HepG2 (cell line): ENCODE measurements at places on chromosomes 7 and 10. TPM values are rescaled to one million over a fixed set of nuclear protein-coding genes. Genes with fewer than 3 reads are reported as not detected.
A peak's percentile ranks its signal among the peaks of the same experiment; 100 is the strongest.

GRCh38 chr7:102814025-102814471 lies 65.2 kb downstream of the FAM185A start:
- H3K27ac ChIP-seq = no peak overlapping the region
- H3K4me3 ChIP-seq = no peak overlapping the region
- H3K36me3 ChIP-seq = no peaks in the 10 kb centered on the region

DNA sequence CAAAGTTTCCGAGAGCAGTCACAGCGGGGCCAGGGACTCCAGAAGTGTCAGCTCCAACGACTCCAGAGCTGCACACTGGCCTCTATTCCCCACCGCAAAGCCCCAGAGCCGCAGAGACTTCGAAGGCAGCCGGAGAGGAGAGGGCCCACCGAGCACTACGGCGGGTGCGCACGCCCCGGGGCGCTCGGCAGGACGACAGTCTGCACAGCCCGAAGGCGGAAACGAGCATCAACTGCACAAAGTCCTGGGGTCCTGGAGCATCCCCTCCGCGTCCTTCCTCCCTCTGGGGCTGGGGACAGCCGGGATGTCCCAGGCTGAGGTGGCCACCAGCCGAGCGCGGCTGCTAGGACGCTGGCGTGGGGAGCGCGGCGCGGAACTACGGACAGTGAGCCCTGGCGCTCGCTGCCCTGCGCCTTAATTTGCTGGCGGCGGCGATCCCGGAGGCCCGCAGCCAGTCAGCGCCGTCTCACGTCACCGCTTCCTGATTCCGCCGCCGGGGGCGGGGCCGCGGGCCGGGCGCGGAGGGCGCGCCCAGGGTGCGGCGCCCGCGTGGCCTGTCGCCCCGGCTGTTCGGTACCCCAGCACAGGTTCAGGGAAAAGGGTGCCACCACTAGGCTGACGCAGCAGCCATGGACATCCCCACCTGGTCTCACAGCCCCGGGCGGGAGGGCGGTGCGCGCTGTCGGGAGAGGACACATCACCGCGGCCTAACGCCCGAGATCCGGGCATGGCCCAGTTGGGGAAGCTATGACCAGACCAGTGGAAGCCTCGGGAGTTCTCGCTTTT lies at the start of gene TBX20:
Gene TBX20, minus strand, starts transcription at position 391 of the 786 bp plus-strand sequence. CDS start 480 bp downstream, outside the sequence.
- no peak for DNase-seq
- no peaks in the 10 kb centered on the region for H3K4me1 ChIP-seq
- no peaks in the 10 kb centered on the region for H3K36me3 ChIP-seq
- H3K27ac ChIP-seq = no peak within 1 kb of the TSS

GIMAP5 gene
- not detected in 2 replicates for total RNA-seq

GRCh38 chr7:153010416-153010815 lies 250.9 kb downstream of the ACTR3B start:
- peaks cover 2% of the 10 kb centered on the region for H3K27me3 ChIP-seq
- H3K4me3 ChIP-seq = no peak overlapping the region
- H3K36me3 ChIP-seq = no peaks in the 10 kb centered on the region
- H3K27ac ChIP-seq = no peak overlapping the region
- no peak for DNase-seq
- no peaks in the 10 kb centered on the region for H3K4me1 ChIP-seq

HILPDA gene
- total RNA-seq = 8.6 and 11.1 TPM in 2 replicates

GRID1 gene
- total RNA-seq = not detected in 2 replicates

DNA sequence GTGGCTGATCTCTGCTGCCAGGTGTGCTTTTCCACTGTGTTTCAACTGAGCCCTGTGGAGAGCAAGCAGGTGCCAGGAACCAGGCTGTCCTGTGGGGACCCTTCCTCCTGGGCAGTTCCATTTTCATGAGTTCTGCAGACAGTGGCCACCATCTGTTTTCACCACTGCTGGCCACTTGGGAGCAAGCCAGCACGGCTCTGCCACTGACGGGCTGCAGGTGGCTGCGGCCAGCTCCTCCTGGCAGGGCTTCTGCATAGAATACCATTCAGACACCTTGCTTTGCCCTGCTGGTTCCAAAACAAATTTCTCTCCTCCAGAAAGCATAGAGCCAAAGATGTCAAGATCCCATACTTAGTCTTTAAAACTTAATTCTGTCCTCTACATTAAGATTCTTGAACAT lies 48.3 kb downstream of the LANCL2 start:
- no peak for DNase-seq
- H3K27ac ChIP-seq = no peak overlapping the region
- peaks cover 5% of the 10 kb centered on the region for H3K4me1 ChIP-seq

DNA sequence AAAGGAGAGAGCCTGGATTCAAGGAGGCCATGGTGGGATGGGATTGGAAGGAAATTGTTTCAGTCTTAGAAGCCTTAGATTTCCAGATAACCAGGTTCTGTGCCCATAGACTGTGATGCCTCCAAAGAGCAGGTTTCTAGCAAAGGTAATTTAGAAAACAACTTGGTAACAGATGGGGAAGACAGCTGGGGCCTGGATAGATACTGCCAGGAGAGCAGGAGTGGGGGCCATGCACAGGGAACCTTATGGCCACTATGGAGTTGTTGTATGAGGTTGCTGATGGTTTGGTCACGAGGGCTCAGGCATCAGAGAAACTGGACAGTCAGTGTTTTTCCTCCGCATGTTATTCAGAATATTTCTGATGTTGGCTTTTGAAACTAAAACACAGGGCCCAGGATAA lies 901.9 kb downstream of the LRMDA start:
- H3K4me3 ChIP-seq = no peak overlapping the region
- DNase-seq = no peak
- no peaks in the 10 kb centered on the region for H3K36me3 ChIP-seq
- no peak overlapping the region for H3K27ac ChIP-seq

GRCh38 chr7:87173471-87173870 lies 21.2 kb downstream of the DMTF1 start:
- H3K4me1 ChIP-seq = no peaks in the 10 kb centered on the region
- peaks cover 14% of the 10 kb centered on the region for H3K36me3 ChIP-seq
- H3K27me3 ChIP-seq = no peaks in the 10 kb centered on the region
- no peak for DNase-seq
- no peak overlapping the region for H3K4me3 ChIP-seq

SFRP4 gene
- total RNA-seq = 1.2 and 1.8 TPM in 2 replicates

DNA sequence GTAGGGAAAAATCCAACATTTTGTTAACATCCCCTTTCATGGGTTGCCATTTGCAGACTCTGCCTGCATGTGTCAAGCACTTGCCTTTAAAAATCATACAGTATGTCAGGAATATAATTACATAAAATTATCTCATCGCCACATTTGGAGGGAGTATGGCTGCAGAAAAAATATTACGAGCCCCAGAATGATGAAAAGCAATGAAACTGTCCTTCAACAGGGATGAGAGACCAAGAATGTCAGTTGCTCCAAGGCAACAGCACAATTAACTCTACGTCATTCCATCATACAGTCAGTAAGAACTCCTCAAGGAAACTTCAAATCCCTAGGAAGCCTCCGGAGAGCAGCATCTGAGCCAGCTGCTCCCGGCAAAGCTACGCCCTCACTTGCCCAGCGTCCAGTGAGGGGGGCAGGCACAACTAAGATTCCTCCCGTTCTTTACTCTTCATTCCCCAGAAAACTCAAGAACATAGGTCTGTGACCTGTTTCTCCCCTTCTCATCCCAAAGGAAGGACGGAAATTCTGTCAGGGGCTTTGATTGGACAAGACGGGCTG lies 132.9 kb downstream of the ANLN start:
- no peak overlapping the region for H3K27ac ChIP-seq
- DNase-seq = no peak

DNA sequence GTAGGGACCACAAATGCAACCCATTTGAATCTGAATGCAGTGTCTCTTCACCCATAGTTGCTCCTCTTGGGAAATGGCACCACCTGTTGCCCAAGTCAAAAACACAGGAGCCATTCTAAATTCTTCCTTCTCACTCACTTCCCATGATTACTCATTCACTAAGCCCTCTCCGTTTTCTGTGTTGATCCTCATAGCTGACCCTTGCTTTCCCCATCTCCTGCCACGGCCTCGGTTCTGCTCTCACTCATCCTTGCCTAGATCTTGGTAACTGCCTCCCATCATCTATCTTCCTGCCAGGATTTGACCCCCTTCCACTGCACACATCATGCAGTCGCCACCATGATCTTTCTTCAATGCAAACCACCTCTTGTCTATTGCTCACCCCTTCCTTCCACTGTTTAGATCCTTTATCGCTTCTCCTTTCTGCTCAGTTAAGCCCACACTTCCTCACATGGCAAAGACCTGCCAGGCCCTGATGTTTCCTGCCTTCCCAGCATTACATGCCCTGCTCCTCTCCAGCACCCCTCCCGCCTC lies 19.0 kb upstream of the CPN1 start:
- H3K27ac ChIP-seq = peak overlapping the region; percentile 95
- DNase-seq = peak; percentile 76
- H3K4me3 ChIP-seq = peak overlapping the region; percentile 50
- H3K36me3 ChIP-seq = no peaks in the 10 kb centered on the region

DNA sequence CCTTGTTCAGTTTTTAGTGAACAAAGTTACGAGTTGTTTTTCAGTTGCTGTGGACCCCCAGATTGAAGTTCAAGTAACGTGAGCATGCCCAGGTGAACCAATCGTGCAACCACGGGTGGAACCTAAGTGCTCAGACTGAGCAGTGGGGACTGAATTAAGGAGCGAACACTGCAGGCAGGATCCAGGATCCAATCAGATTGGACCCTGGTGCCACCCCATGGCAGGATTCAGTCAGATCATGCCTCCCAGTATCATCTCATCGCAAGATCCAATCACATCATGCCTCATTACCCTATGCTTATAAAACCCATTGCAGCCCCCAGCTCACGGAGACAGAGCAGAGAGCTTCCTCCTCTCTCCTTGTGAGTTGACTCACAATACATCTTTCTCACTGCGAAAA lies 80.9 kb downstream of the PFKFB3 start:
- H3K36me3 ChIP-seq = no peaks in the 10 kb centered on the region
- no peak overlapping the region for H3K27ac ChIP-seq
- H3K27me3 ChIP-seq = no peaks in the 10 kb centered on the region
- H3K4me3 ChIP-seq = no peak overlapping the region

- H3K27ac ChIP-seq = no peak overlapping the region
- no peaks in the 10 kb centered on the region for H3K36me3 ChIP-seq
- no peak overlapping the region for H3K4me3 ChIP-seq
- no peak for DNase-seq
- peaks cover 54% of the 10 kb centered on the region for H3K27me3 ChIP-seq
These were observed 99.5 kb downstream of the HTR5A start for GRCh38 chr7:155169498-155170065.

C10orf90 gene
- not detected in 2 replicates for total RNA-seq

FAM20C gene
- total RNA-seq = 14.5 and 19.9 TPM in 2 replicates

SFRP5 gene
- total RNA-seq = 0.83 and 1.7 TPM in 2 replicates

DNA sequence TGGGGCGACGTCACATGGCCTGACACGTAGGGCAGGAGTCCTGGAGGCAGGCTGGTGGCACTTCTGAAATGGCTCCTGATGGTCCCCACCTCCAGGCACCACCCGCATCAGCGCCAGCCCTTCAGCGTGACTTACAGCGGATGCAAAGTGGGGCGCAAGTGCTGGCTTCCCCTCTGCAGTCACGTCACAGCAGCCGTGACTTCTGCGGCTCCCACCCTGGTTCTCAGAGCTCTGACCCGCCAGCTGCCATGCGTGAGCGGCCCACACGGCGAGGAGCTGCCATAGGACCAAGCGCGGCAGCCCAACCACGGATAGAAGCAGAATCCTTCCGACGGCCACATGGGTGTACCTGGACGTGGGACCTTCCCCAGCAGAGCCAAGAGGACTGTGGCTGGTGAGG lies 159.0 kb downstream of the ELFN1 start:
- DNase-seq = no peak
- H3K27ac ChIP-seq = no peak overlapping the region
- no peaks in the 10 kb centered on the region for H3K4me1 ChIP-seq
- H3K36me3 ChIP-seq = no peaks in the 10 kb centered on the region

- no peak overlapping the region for H3K4me3 ChIP-seq
- no peaks in the 10 kb centered on the region for H3K36me3 ChIP-seq
- H3K27ac ChIP-seq = no peak overlapping the region
- H3K4me1 ChIP-seq = no peaks in the 10 kb centered on the region
- no peaks in the 10 kb centered on the region; the same call in 1 of the 2 replicates for H3K27me3 ChIP-seq
- DNase-seq = no peak
These were observed 93.4 kb downstream of the ZNF365 start for GRCh38 chr10:62467527-62467926.

SEC31B gene
- 0.56 and 2.0 TPM in 2 replicates for total RNA-seq

- H3K4me3 ChIP-seq = no peak overlapping the region
- H3K27me3 ChIP-seq = no peaks in the 10 kb centered on the region
- H3K4me1 ChIP-seq = no peaks in the 10 kb centered on the region
- DNase-seq = no peak
- no peak overlapping the region for H3K27ac ChIP-seq
- peaks cover 34% of the 10 kb centered on the region; the same call in 2 of the 3 replicates for H3K36me3 ChIP-seq
These were observed 23.2 kb downstream of the PLAC9 start for GRCh38 chr10:80155696-80156215.

DNA sequence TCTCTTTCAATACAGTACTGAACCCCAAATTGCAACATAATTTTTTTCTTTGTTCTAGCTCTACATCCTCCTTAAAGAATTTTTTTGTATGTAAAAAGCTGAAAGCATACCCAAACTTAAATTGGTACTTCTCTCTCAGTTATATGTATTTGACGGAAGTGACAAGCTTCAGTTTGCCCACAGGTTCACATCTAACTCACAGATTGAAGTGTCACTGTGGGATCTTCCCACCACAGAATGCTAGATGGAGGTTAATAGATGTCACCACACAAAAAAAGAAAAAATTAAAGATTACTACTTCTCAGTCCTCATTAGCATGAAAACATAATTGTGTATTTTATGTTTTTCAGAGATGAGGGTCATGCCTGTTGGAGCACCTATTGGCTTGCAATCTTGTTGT lies 150.9 kb upstream of the GHITM start:
- H3K27me3 ChIP-seq = no peaks in the 10 kb centered on the region
- H3K4me3 ChIP-seq = no peak overlapping the region

DNA sequence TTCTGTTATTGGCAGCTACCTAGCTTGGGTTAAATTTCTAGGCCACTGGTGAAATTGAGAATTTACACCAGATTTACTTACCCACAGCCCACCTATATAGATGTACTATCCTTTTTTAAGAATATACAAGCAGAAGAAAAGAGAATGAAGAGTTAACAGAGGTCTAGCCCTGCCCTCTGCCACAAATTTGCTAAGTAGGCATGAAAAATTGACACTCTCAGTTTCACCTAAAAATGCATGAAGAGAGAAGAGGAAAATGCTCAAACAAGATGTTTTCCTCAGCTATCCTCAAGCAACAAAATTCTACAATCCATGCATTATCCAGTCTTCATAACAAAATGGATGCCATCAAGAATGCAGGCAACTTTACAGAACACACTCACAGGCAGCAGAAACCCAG lies 24.6 kb upstream of the RNF148 start:
- H3K27me3 ChIP-seq = no peaks in the 10 kb centered on the region
- H3K36me3 ChIP-seq = no peaks in the 10 kb centered on the region
- H3K4me1 ChIP-seq = no peaks in the 10 kb centered on the region
- no peak overlapping the region for H3K4me3 ChIP-seq
